ENCODE measurements at places on chromosomes 12 and 14.

DNA sequence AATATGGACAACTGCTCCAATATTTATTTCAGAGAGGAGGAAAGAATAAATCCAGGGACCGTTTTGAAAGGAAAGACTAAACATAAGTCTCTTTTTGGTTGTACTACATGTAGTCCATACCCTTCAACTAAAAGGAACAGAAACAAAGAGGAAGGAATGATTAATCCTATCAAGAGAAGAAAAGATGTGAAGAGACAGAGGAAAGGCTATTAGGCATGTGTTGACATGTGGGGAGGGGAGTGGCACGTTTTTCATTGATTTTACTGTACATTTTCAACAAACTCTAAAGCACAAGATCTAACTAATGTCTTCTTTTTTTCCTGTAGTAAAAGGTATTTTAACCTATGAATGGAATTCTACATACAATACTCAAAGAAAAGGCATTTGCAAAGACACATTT lies 85.6 kb downstream of the NAV3 start:
- DNase-seq: no peak

DNA sequence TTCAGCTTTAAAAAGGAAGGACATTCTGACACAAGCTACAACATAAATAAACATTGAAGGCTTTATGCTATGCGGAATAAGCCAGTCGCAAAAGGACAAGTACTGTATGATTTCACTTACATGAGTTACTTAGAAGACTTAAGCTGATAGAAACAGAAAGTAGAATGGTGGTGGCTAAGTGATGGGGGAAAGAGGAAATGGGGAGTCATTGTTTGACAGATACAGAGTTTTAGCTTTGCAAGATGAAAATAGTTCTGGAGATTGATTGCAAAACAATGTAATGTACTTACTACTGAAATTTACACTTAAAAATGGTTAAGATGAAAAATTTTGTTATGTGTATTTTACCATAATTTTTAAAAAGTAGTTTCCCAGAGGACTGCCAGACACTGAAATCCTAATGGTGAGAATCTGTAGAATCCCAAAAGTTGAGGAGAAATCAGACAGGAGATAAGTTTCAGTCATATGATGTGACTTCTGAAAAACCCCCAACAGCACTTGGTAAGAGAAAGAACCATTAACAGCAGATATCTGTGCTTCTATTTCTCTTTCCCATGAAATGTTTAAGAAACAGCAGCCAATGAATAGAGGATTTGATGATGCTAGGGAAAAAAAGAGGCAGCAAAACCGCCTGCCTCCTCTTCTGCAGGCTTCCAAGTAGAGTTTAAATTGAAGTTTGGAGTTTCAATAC lies 16.6 kb upstream of the CLEC2A start:
- no peak for DNase-seq

DNA sequence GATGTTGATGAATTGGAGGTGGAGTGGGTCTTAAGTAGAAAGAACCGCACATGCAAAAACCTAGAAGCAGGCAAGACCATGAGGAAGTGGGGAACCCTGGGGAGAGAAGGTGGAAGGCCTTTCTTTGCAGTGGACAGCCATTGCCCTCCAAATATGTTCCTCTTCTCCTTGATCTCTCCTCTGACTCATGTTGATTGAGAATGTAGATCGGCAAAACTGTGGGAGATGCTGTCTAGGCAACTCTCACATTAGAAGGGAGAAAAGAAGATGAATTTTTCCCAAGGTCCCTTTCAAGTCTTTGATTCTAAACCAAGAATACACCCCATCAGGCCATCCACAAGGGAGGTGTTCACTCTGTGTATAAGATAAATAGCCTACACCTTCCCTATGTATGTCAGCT lies 257.5 kb downstream of the MSRB3 start:
- DNase-seq: no peak

DNA sequence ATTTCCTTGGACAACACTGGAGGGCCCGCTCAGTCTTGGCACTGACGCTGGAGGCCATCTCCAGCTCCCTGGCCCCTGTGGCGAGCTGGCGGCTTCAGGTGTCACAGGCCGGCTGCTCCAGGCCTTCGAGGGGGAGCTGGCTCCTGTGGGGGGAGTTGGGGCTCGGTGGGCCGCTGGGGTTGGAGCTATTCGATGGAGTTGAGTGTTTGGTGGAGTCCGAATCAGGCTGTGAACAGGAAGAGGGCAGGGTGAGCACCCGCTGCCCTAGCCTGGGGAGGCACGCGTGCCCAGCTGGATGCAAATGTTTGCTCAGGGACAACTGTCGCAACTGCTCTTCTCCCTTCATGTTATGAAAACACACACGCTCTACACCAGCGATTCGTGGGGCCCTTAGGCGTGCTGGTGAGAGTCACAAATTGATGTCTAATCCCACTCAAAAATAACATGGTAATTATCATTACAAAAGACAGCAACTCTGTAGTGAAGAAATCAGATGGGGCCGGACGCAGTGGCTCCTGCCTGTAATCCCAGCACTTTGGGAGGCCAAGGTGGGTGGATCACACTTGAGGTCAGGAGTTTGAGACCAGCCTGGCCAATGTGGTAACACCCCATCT lies 11.3 kb downstream of the AMN start:
- DNase-seq: no peak

DNA sequence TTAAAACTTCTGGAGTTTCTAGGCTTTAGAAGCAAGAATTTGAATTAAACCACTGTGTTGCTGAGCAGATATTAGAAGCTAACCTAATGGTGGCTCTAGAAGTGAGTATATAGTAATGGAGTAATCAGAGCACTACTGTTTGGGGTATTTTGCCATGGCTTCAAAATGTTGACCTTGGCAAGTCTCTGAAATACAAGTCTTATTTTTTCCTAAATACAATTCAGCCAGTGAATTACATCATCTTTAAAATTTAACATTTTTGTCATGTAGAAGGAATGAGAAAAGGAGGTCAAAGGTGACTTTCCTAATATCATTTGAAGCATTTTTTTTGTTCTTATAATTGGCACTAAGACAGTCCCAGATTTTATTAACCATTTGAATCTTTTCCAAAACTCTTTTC lies 25.2 kb downstream of the PMCH start:
- no peak for DNase-seq

- DNase-seq: no peak
These were observed 669 bp downstream of the RFX4 start for GRCh38 chr12:106583242-106584103.

DNA sequence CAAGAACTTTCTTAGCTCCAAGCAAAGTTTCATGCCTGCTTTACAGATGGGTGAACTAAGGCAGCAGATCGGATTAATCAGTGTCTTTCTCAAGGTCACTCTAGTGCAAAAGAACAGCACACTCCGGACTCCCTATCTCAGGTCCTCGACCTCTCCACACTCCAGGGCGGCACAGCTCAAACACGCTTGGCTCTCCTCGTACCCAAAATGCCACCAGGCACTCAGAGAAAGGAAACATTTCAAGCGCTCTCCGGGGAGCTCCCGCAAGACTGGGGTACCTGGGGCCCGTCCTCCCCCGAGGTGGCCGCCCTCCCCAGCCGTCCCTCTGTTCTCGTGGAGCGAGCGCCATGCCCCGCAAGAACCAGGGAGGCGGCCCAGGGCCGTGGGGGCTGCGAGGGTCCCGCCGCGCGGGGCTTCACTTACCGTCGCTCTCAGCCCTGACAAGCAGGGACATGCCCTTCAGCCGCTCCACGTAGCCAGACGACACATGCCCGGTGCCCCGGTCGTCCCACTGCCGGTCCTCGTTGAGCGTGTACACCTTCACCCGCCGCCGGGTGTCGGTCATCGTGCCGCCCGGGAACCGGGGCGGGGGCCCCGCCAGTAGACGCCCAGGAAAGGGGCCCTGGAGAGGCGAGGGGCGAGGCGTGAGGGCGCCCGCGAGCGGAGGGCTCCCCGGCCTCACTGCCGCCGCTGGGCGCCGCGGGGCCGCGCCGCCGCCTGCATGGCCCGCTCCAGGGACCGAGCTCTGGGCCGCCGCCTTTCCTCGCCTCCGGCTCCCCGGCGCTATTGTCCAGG lies 830 bp downstream of the PPP4R3A start:
- DNase-seq: no peak

Measured in right renal cortex interstitium (tissue), 3 donors.